ENCODE measurements at places on chromosomes 3 and 15.
A peak's percentile ranks its signal among the peaks of the same experiment; 100 is the strongest.

DNA sequence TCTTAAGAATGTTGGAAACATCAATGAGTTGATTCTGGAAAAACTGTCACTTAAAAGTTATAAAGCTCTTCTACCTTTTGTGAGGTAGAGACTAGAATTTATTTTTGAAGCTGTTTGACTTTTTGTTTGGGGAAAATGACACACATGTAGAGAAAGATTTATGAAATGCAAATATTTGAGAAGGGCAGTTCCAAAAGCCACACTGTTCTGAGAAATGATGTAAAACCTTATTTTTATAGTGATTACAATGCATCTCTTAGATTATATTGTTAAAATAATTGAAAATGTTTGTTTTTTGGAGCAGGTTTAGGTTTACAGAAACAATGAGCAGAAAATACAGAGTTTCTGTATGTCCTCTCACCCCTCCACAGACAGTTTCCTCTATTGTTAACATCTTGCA lies 116.1 kb upstream of the CMC1 start:
- no peak for DNase-seq

DNA sequence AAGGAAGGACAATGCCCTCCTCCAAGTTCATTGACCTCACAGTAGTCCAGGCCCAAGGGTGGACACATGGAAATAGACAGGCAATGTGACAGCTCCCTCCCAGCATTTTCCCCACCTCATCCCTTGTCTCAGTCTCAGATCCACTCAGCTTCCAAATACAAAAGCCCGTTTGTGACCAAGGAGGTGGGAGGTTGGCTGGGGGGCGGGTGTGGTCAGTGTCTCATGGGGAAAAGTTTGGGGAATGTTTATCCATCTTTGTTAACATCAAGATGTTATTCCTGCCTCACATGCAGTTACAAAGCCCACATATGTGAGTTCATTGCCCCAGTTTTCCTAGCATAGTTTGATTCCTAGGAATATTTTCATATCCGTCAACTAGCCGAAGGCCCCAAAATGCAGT lies 338.5 kb upstream of the PPP2R3A start:
- DNase-seq: no peak

- no peak for DNase-seq
Measured at GRCh38 chr15:60602323-60602722, 123.4 kb upstream of the ICE2 start.

DNA sequence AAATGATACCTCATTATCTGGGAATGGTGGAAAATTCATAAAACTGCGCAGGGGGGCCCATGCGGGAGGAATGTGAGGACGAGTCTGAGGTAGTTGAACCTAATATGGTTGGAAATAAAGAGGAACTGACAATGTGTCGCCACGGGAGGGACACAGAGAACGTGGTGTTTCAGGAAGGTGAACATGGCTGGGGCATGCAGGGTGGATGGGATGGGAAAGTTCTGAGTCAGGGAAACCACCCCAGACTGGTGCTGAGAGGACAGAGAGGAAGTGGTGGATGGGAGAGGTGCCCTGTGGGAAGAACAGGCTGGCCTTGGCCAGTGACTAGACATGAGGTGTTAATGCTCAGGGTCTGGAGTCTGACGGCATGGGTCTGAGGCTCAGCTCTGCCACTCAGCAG lies 137.1 kb upstream of the WNT5A start:
- DNase-seq: no peak

- DNase-seq: no peak
Measured at GRCh38 chr15:73021139-73021621, 31.1 kb upstream of the NEO1 start.

DNA sequence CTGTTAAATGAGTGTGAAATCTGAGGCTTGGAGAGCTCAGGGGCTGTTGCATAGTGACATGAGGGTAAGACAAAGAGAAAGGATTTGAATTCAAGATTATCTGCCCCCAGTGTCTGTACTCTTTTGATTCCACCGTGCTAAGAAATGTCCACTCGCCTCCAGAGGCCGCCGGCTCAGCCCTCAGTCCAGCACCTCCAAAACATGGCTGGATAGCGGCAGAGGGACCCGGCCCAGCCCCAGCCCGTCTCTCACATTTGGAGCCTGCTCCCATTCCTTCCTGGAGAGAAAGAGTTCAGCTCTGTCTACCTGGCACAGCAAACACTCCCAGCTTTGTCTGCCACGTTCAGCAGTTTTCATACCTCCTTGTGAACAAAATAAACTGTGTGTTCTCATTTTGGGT lies 84.8 kb upstream of the IQSEC1 start:
- no peak for DNase-seq

DNA sequence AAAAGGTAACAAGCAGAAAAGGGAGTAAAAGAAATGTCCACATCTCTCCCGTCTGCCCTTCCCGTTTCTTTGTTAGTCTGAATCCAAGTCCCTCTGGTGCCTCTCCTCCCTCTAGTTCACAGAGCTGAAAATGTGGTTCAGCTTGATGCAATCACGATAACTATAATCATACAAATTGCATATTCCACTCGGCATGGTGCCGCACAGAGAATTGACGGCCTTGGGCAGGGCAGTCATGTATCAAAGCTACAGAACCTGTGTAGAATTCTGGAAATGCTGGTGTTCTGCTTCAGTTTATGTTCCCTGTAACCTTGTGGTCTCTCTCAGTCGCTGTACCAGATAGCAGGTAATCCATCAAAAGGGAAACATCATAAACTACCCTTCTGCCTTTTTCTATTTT lies 562.9 kb upstream of the CBLB start:
- no peak for DNase-seq

DNA sequence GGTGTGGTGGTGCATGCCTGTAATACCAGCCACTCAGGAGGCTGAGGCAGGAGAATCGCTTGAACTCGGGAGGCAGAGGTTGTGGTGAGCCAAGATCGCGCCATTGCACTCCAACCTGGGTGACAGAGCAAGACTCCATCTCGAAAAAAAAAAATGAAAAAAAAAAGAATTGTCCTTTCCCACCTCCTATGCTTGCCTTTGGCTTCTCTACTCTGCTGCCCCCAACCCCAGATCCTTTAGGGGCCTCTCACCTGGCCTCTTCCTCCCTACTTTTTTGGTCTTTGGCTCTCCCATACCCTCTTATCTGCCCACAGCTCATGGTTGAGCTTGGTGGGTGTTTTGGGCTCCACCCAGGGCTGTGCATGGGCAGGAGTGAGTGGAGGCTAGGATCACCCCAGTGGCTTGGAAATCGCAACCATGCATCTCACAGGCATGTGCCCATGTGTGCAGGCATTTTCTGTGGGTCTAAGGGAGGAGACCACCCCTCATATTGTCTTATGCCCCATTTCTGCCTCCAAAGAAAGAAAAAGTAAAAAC lies 2.1 kb upstream of the SHISA5 start:
- DNase-seq: no peak

- DNase-seq: no peak
Measured at GRCh38 chr3:172099495-172099808, 60.1 kb downstream of the FNDC3B start.

- DNase-seq: no peak
Measured at GRCh38 chr3:176950743-176951142, 246.5 kb downstream of the TBL1XR1 start.

GRCh38 chr3:99253963-99254355 lies 352.5 kb upstream of the DCBLD2 start:
- no peak for DNase-seq

DNA sequence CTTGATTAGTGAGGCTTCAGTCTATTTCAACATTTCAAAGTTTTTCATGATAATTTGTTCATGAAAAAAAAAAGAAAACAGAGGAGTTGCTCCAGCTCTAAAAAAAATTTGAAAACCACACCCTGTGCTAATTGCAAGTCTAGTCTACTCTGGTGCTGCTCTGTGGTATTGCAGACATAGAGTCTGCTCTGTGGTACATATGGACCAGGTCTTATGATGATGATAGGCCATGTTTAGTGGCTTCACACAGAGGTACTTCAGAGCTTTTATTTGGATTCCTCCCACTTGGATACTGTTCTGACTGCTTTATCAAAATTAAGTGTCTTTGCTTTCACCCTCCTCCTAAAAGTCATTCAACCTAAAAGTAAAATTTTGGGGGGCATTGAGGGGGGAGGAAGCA lies 160.8 kb downstream of the ALCAM start:
- DNase-seq: no peak

GRCh38 chr15:53936137-53936536 lies 42.1 kb upstream of the UNC13C start:
- DNase-seq: no peak

DNA sequence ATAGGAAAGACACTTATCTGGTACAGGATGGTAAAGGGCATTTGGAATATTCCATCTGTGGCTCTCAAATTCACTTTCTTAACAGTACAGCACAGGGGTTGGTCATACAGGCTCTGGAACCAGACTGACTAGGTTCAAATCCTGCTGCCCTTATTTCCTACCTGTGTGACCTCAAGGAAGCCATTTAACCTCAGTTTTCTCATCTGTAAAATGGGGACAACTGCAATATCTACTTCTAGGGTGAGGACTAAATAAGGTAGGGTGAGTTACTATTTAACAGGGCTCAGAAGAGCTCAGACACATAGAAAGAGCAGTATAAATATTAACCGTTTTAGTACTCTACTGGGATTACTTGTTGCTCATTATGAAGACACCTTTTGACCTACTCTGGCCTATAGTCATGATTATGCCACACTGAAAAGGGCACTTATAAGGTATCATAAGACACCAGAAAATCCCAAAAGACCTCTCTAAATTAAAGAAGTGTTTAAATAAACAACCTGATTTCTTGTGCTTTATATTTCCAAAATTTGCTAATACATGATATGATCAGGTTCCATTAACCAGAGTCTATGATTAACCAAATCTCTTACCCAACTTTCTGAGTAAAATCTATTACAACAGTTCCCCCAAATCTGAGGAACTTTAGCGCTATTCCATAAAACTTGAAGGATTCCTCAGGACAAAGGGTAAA lies 6.5 kb downstream of the RFTN1 start:
- DNase-seq: no peak

GRCh38 chr3:140717921-140718320 lies 40.1 kb downstream of the TRIM42 start:
- DNase-seq: no peak

GRCh38 chr3:146218880-146219866 lies 31.7 kb downstream of the PLSCR4 start:
- DNase-seq: peak; percentile 10

DNA sequence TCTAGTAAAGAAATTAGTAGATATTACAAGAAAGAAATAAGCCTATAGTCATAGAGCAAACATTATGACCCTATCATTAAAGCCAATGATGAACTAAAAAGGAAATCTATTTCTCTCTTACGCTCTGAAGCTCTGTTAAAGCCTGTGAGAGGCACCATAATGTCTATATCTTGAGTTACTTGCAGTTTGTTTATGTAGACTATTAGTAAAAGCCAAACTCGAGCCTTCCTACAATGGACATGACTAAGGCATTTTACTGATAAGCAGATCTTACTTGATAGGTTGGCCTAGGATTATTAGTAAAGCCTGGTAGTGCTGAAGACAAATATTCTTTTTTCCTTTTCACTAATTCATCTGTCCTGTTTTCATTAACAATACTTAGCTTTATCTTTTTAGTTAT lies 32.7 kb downstream of the LRRC3B start:
- no peak for DNase-seq

- DNase-seq: no peak
Measured at GRCh38 chr15:68734352-68734751, 86.3 kb downstream of the ANP32A start.

DNA sequence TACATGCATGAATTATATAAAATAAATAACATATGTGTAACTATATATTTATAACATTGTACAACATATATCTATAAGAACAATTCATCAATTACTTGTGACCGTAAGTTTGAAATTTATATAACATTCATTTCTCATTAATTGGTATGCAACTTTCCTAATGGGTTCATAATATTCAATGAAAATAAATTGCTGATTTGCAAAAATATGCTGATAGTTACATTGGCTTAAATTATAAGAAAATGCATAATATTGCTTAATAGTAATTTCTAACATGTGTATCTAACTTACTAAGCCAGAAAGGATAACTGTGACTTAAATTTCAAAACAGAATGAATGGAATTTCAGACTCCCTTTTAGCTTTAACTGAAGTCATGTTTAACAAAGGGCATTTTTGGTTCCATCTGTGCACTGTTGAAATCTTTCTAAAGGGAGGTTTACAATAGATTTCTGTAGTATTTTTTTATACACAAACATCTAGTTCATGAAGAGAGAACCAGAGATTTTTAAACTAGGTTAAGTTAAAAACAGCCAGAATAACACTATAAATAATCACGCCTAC lies 310.9 kb downstream of the TBC1D5 start:
- DNase-seq: no peak

- DNase-seq: no peak
Measured at GRCh38 chr3:23182996-23183513, 20.1 kb upstream of the UBE2E2 start.

DNA sequence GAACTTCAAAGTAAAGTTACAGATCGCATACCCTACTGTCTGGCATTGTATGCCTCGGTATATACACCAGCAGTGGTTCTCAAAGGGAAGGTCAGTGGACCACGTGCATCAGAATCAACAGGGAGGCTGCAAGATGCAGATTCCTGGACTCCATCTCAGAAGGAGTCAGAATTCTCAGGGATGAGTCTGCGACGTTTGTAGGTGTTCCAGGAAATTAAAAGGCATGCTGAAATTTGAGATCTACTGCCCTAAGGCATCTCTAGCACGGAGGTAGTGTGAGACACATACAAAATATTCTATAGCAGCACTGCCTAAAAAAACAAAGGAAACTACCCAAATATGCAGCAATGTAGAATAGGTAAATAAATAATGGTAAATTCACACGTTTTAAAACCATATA lies 136.8 kb upstream of the BNIP2 start:
- DNase-seq: no peak

DNA sequence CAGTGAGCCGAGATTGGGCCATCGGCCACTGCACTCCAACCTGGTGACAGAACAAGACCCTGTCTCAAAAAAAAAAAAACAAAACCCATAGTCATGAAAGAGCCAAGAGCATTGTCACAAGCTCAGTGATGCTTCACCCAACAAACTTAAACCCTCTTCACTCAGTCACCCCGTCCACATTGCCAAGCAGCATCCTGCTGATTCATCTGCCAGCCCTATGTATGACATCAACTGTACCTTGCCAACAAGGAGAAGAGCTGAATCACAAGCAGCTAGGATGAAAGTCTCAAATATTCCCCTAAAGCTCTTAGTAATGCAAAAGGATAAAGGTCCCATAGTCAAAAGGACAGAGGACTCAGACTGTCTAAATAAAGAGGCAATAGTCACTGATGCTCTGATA lies 90.0 kb downstream of the ANO10 start:
- DNase-seq: no peak

DNA sequence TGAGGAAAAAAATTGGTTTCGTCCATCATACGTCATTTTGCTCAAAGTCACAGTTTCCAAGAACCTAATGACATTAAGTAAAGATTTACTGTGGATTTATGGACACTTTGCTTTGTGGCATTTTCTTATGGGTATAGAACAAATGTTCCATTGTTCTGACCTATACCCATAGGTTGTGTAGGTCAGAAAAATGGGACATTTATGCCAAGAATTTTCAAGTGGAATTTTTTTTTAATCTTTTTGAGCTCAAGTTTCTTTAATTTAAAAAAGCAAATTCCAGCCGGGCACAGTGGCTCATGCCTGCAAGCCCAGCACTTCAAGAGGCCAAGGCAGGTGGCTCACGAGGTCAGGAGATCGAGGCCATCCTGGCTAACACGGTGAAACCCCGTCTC lies 187.5 kb upstream of the TPM1 start:
- no peak for DNase-seq

Measured in stimulated activated naive CD4-positive, alpha-beta T cell treated with Interleukin-2 at 50 U/mL for 16 hours (primary cell).